Stimulated activated CD4-positive, alpha-beta T cell treated with anti-CD3 and anti-CD28 coated beads, Interleukin-4, amount 100 ng/mL, for 24 hours (primary cell): ENCODE measurements at places on chromosomes 4 and X.

GRCh38 chr4:129230846-129231245, 134.9 kb downstream of the C4orf33 start:
- no peak for DNase-seq

DNA sequence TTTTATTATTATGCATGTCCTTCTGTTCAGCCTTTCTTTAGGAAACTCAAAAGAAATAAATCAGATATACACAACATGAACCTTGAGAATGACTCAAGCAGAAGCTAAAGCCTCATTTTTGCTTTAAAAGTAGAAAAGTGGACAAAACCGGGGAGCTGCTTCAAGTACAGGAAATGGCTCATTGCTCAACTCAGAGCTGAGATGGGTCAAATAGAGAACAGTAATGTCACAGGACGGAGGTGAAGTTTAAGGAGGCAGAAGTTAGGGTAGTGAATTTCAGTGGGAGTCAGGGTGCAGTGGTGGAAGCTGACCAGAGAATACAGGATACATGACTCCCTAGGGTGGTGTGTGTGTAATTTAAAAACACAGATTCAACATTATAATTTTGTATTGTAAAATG, 22.2 kb downstream of the PHKA2 start:
- DNase-seq = no peak

DNA sequence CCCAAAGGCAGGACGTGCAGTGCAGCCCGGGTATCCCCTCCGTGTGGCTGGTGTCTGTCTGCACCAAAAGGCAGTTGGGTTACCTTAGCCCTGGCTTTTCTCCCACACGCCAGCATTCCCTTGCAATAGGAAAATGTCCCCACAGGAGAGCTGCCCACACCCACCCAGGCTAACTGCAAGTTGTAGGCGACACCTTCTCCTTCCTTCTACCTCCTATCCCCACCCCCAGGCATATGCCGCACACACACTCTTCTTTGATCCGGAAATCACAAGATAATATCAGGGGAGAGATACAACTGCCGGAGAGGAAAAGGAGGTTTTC, 444 bp upstream of the APBB2 start:
- DNase-seq = no peak

- DNase-seq = no peak
Measured at GRCh38 chr4:77665381-77666069, 59.9 kb downstream of the CXCL13 start.

- no peak for DNase-seq
Measured at GRCh38 chr4:38804654-38805295, at the start of gene TLR1. TLR1 (minus strand) TSS chr4:38804791; CDS start chr4:38798831, 5,960 bp downstream.

DNA sequence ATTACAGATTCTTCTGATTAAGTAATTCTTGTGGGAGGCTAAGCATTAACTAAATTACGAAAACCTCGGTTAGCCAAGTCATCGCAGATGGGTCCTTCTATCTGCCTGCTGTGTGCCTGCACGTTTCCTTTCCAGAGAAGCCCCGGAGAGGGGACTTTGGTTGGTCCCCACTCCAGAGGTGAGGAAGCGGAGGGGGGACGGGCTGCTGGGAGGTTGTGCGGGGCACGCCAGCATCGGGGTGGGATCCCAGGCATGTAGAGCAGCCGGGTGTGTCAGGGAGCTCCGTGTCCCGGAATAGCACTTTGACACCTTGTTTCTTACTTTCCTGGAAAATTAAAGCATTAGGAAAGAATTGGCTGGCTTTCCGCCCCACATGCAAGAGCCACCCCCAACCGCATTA, 26.6 kb downstream of the PIGG start:
- DNase-seq = no peak

GRCh38 chr4:155578219-155578618, 88.4 kb upstream of the GUCY1A1 start:
- no peak for DNase-seq
